NCI-H524 (cell line): ENCODE measurements at places on chromosomes 16 and 17.
A peak's percentile ranks its signal among the peaks of the same experiment; 100 is the strongest.

DNA sequence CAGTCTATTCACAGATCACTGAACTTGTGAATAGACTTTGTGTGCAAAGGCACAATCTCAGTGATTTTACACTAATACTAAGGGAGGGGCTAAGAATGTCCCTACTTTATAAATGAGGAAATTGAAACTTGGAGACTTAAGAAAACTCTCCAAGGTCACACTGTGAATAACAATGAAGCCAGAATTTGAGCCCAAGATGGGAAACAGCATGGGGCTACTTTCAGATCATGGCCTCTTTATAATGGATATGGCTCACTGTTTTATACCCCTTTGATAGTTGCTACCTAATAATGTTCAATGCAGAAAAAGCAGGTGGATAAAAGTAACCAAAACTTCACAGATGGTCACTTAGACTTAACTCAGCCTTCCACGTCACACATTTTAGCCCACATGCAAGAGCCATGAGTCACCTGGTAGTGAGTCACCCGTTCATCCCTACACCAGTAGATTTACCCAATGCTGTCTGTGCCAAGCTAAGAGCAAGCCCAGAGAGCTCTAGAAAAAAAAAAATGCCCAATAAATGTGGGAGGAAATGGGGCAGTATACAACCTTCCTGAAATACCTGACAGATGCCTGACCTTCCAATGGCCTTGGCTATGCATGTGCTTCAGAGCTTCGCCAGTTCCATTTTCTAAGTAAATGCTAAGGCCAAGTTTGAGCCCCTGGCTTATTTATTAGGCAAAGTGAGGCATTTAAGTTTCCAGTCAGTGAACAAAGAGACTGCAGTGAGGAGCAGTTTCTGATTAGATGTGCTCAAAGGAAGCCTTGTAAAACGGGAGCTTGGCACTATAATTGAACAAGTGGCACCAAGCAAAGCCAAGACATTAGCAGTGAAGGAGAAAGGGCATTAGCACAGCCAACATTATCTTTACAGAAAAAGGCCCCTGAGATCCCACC is 219.7 kb downstream of the TMEM114 start:
- no peak for DNase-seq

DNA sequence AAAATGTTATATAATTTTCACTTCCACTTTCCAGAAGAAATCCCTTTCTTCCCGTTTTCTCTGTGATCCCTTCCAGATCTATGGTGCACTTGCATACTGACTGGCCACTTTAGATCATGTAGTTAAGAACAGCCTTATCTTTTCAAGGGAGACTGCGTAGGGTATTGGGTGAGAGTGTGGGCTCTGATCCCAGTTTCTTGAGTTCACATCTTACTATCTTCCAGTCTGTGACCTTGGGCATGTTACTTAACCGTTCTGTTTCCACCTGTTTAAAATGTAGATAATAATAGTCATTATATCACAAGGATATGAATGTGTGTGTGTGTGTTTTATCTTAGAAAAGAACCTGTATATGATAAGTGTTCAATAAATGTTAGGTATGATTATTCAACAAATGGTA is 83.7 kb downstream of the TANGO6 start:
- DNase-seq: no peak

- no peak for DNase-seq
Observed at GRCh38 chr16:6428861-6429260, 903.8 kb upstream of the RBFOX1 start.

- DNase-seq: no peak
Observed at GRCh38 chr17:44006272-44006597, 1.8 kb downstream of the NAGS start.

GRCh38 chr16:62041401-62041800 is 5.2 kb upstream of the CDH8 start:
- peak; percentile 28 for DNase-seq

- no peak for DNase-seq
Observed at GRCh38 chr17:61799812-61800484, 63.4 kb downstream of the BRIP1 start.

DNA sequence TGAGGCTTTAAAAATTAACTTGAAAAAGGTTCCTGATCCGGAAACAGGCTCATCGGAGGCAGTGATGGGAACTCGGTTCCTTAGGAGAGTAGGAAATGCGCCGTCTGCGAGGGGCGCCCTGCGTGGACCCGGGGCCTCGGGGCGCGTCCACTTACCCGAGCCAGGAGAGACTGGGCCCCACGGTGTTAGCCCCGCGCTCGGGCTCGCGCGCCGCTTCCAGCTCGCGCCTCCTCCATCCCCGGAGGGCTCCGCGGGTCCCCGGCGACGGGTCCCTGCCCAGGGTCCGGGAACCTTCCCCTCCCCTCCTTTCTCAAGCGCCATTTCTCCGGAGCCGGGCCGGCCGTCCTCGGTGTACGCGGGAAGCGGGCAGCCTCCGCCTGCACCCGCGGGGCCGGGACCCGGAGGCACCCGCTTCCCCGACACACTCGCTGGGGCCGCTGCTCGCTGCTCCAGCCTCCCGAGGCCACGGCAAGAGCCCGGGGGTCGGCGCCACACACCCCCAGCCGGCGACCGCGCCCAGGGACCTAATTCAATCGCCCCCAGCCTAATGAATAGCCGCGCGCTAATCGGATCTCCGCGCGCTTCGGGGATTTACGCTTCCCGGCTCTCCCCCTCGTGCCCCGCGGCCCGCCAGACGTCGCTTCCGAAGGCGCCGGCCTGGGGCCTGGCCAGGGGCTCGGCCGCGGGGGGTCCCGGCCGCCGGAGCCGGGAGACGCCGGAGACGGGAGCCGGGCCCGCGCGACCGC is 2.2 kb upstream of the BAHCC1 start:
- peak; percentile 64 for DNase-seq

DNA sequence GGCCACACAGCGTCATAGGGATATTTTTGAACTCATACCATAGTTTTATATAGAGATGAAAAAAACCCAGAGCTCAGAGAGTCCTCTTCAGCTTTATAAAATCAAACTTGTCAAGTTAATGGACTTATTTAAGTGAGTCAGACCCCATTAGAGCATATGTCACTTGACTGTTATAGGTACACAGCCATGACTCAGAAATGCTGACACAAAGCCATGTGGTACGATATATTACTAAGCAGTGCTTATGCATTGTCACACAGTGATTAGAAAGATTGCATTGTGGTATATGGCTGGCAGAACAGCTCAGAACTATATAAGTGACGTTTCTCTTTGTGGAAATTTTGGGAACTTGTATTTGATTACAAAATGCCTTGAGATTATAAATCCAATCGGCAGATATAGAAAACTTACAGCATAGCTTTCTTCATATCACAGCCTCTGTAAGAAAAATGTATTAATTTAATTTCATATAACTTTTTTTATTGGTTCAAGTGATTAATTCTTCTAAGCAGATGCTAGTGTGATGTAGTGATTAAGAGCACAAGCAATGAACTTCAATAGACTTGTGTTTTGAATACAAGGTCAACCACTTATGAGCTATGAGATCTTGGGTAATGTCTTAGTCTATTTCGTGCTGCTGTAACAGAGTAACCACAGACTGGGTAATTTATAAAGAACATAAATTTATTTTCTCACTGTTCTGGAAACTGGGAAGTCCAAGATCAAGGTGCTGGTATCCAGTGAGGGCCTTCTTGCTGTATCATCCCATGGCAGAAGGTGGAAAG is 25.8 kb upstream of the GINS3 start:
- peak; percentile 84 for DNase-seq

DNA sequence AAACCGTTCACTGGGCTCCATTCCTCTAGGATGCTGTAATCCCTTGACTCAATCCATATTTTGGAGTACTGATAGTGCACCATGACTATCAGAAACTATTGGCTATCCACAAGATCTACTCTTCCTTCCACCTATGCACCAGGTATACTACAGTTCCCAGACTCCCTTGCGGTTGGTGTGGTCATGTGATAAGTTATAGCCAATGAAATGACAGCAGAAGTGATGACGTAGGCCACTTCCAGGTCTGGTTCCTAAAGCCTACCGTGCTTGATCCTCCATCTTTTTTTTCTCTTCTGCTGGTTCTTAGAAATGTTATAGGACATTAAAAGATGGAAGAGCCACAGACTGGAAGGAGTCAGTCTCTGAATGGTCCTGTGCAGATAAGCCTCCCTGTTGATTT is 278.8 kb upstream of the C16orf82 start:
- no peak for DNase-seq

DNA sequence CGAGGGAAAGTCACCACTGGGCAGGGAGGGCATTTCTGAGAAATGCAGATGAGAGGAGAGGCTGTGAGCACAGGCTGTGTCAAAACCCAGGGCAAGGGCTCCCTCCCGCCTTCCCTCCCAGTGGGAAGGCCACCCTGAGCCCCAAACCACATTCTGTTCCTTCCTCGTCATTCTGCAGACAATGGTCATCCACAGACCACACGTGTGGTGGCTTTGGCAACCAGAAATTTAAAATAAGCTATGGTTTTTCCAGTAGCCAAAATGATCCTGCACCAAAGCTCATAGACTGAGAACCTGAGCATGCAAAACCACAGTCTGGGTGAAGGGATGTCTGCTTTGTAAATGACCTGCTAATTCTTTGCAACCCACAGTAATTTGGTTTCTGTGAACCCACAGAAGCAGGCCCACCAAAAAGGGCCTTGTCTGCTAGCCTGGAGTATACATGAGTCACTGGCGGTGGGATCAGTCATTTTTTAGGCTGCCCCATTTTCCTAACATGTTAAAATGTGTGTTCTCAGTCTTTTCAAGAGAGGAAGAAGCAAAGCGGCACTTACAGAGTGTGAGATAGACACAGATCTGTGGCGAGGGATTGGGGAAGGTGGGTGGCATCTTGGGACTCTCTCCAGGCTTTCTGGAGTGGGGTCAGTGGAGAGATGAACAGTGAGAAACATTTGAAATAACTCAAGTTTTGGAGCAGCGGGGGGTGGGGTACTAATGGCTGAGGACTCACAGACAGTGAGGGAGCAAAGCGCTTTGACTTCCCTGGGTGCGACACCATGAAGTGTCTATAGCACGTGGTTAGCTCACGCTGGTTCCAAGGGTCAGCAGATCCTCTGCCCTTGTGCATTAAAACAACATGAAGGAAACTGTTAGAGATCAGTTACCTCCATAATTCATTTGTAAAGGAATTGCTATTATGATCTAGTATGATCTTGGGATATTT is 20.5 kb downstream of the GRB7 start:
- no peak for DNase-seq

- no peak for DNase-seq
Observed at GRCh38 chr17:58384897-58385296, 32.4 kb downstream of the RNF43 start.

GRCh38 chr17:57624386-57624785 is 120.7 kb downstream of the CCDC182 start:
- no peak for DNase-seq

- no peak for DNase-seq
Observed at GRCh38 chr16:81946206-81946605, 65.1 kb downstream of the SDR42E1 start.

GRCh38 chr16:27817038-27817437 is 246.5 kb downstream of the GSG1L start:
- no peak for DNase-seq

GRCh38 chr16:85417156-85417860 is 195.8 kb upstream of the GSE1 start:
- no peak for DNase-seq

- peak; percentile 27 for DNase-seq
Observed at GRCh38 chr17:31580706-31581490, 189.4 kb downstream of the RAB11FIP4 start.

DNA sequence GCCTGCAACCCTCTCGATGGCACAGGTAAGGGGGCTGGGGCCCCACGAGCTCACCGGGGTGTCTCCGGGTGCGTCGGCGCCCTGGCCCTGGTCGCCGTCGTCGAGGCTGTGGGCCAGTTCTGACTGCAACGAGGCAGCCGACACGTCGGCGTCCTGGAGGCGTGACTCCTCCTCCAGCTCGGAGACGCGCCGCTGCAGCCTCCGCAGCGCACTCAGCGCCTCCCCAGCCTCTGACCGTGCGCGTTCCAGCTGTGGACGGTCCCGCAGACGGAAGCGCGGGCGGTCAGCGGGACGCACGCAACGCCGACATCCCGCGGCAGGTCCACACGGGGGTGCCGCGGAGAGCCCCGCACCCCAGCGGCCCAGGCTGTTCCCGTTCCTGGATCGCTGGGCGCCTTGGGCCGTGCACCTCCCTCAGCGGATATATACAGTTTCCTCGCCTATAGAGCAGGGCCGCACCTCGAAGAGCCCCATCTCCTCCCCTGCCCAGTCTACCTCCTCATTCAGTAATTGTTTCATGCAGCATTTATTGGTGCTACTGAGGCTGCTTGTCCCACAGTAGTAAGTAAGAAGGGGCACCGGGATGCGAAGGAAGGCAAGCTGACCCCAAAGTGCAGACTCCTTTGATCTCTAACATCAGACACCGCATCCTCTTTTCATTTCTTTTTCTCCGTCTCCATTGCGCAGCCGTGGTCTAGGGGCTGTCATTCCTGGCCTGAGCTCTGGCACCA is 5.8 kb downstream of the THOC6 start:
- no peak for DNase-seq

- DNase-seq: peak; percentile 63
Observed at GRCh38 chr17:79841369-79842135, 2.3 kb upstream of the CBX4 start.

DNA sequence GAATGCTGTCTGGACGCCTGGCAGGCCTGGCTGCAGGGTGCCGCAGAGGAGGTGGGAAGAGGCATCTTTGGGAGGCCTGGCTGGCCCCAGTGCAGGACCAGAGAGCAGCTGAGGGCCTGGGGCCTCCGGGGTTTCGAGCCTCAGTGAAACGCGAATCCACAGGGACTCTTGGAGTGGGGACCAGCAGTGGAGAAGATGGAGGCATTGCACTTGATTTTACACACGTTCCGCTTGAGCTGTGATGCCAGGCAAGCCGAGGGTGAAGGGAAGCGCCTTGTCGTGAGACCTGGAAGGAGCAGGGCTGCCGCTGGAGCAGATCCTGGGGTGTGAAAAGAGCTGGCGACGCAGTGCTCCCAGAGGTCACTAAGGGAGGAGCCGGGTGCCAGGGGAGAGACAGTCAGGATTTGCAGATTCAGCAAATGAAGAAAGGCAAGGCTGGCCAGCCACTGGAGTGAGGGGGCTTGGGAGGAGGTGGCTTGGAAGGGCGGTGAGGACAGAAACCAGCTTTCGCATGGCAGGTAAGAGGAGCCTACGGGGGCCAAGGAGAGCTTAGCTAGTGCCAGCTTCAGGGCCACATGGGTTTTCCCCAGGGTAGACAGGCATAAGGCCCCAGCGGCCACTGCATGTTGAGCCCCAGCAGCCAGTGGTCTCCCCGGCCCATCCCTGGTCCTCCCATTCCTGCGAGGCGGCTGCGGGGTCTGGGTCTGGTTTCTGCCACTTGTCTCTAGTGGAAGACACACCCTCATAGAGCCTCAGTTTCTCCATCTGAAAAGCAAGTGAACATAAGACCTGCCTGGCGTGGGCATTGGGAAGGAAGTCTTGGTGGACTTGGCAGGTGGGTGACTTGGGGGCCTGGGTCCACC is 175.2 kb upstream of the CHMP6 start:
- no peak for DNase-seq
